Inflammatory macrophage (primary cell): ENCODE measurements at places on chromosomes 12 and 14.

DNA sequence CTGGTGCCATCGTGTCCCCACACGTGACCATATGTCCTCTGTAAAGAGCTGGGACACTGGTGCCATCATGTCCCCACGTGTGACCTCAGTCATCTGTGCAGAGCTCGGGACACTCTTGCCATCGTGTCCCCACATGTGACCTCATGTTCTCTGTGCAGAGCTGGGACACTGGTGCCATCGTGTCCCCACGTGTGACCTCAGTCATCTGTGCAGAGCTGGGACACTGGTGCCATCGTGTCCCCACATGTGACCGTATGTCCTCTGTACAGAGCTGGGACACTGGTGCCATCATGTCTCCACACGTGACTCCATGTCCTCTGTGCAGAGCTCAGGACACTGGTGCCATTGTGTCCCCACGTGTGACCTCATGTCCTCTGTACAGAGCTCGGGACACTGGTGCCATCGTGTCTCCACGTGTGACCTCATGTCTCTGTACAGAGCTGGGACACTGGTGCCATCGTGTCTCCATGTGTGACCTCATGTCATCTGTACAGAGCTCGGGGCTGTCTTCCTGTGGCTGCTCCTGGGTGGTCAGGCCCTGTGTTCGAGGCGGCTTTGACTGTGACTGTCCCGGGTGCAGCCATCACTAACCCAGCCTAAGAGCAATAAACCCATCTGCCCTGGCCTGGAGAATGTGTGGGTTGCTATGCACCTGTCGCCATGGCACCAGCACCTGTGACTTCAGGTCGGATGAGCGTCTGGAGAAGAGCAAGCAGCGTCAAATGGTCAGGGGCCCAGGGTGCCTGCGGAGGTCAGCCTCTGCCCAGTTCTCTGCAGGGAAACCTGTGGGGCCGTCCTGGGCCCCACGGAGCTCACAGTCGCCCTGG, 334.4 kb downstream of the ADGRD1 start:
- DNase-seq = no peak

DNA sequence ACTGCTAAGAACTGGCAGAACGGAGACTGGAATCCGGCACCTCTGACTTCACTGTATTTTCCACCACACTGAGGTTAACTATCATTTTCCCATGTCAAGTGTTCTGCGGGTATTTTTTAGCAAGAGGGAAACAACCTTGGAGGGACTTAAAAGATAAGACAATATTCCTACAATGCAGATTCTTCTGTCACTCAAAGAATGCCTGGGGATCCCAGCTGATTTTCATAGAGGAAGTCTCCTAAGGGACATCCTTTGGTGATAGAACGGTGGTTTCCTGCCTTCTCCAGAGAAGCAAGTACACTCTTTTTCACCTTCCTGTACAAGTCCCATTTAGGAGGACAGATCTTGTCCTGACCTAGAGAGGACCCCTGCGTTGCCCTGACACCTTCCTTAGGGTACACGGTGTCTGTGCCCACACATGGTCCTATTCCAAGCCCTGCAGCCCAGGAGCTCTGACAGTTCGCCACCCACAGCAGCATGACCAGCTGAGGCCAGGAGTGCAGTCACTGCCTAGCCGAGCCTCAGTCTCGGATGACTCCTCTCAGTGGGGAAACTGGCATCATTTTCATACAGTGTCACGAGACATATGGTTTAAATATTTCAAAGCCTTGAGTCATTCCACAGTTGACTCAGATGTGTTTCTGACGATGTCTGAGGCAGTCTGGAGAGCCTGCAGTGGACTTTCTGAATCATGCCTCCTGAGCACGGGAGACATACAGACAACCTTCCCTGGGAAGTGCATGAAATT, 181.3 kb upstream of the FKBP4 start:
- DNase-seq = peak; percentile 83

- DNase-seq = no peak
These were observed 35.7 kb downstream of the DNM1L start for GRCh38 chr12:32714772-32715171.

DNA sequence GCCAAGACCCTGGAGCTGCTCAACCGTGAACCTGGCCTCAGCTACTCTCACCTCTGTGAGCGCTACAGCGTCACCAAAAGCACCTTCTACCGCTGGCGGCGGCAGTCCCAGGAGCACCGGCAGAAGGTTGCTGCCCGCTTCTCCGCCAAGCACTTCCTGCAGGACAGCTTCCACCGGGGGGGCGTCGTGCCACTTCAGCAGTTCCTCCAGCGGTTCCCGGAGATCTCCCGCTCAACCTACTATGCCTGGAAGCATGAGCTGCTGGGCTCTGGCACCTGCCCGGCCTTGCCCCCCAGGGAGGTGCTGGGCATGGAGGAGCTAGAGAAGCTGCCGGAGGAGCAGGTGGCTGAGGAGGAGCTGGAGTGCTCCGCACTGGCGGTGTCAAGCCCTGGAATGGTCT, 9.3 kb downstream of the VRTN start:
- DNase-seq = no peak

GRCh38 chr12:39572551-39572950, 47.1 kb downstream of the ABCD2 start:
- no peak for DNase-seq

DNA sequence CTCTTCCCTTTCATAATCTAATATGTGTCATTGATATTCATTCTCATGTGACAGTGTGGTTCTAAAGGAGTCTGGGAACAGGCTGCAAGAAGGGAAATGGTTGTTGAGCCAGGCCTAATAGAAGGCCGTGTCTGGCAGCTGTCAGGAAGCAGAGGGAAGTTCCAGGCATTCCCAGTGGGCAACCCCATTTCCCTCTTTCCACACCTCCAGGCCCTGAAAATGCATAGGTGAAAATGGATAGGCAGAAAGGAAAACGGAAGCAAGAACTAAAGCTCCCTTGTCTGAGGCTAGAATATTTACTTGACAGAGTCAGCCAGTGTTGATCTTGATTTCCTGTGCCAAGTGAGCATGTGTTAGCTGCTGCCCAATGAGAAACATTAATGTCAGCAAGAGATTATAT, 97.7 kb downstream of the PPM1A start:
- DNase-seq = no peak

- DNase-seq = peak; percentile 86
These were observed 8.2 kb upstream of the LGALS3 start for GRCh38 chr14:55120571-55121495.

- no peak for DNase-seq
These were observed 8.0 kb upstream of the ANKRD9 start for GRCh38 chr14:102517392-102518062.

GRCh38 chr14:32947792-32948191, 9.1 kb downstream of the NPAS3 start:
- DNase-seq = no peak

DNA sequence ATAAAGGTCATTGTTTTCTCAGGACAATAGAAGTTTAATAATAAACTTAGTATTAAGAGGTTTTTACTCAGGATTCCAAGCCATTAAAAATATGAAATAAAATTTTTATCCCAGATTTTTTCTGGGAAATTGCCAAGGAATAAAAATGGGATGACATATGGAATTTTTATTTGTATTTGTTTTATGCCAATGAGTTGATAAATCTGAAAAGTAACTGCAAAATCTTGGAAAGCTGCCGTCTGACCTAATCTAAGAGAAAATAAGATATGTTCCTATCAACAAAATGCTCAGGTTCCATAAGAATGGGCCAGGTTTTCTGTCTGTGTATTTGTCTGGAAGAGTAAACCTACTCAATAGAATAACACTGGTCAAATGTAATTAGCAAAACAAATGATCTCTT, 22.2 kb upstream of the KERA start:
- DNase-seq = no peak

DNA sequence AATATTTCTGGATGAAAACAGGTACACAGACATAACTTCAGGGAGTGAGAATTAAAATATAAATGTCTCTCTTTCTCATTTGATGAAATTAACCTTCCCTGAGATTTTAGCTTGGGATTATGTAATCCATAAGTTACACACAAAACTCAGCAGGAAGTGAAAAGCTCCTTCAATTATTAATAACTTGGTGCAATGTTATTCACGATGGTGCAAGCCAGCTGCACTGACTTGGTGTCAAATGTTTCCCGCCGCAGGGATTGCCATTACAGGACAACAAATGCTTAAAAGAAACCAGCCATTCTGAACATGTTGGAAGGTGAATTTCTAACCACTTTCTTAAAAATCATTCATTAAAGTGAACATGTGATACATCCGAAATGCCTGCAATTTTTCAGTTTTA, 250.4 kb downstream of the FOXN3 start:
- DNase-seq = peak; percentile 45

DNA sequence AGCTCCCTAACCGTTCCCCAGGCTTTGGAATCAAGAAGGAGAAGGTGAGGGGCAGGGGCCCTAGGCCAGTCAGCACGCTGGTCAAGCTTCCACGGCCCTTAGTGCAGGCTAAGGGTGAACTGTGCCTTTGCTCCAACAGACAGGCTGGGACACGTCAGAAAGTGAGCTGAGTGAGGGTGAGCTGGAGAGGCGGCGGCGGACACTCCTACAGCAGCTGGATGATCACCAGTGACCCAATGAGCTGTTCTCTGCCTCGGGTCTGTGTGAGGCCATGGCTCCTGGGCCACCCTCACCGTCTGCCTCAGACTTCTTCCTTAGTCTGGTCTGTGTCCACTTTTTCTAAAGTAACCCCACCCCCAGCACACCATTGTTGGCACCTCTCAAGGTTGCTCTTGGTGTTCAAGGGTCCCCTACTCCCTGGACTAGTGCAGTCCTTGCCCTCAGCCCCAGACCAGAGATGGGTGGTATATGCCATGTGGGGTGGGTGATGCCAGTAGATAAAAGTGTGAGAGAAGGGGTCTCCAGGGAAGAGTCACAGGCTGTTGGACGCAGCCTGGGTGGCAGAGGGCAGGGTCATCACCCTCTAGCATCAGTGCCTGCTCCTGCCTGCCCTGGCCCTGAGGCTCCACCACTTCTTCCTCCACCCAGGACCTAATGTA, 20.7 kb downstream of the PRPF40B start:
- no peak for DNase-seq

DNA sequence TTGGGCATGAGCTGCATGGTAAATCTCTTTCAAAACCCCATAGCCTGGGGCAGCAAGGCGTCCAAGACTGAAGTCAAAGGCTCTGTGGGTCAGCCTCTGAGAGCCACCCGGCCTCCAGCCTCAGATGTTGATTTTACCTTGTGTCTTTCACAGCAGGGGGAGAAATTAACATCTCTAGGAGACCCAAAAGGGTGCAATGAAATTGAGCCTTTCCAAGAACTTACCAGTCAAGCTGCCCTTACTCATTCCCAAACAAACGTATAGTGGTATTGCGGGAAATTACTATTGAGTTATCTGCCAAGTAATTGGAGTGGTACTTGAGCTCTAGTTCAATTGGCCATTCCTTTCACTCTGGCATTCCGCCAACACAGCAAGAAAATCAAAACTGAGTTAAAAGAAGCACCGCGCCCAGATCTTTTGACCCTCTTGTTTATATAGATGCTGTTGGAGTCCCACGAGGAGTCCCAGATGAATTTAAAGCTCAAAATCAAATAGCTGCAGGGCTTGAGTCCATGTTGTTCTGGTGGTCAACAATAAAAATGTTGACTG, 380.7 kb upstream of the SYT1 start:
- DNase-seq = no peak

DNA sequence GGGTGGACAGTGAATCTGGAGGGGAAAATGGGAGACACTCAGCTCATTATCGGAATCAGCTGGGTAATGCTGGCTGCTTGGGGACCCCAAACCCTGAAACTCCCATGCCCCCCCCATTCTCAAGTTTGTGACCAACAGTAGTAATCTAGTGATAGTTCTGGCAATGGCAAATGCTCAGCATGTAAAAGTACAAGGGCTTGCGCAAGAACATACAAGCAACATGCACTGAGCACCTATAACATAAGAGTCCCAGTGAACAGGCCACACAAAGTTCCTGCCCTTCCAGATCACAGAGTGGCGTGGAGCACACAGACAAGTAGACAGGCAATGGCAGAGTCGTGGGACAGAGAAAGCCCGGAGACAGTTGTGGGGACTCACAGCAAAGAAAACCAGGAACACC, 407.9 kb downstream of the MED13L start:
- no peak for DNase-seq

DNA sequence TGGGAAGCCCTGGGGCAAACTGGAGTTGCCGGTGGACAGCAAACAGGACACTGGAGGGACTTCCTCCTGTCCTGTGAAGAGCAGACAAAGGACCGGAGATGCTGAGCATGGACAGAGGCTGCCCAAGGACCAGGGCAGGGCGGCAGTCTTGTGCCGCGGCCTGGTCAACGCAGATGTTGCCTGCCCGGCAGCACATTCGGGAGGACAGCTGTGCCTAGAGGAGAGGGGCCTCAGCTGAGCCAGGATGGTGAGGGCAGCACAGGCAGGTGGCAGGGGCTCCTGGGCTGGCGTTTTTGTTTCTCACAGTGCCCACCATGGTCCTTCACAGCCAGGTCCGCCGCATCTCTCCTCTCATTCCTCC, 13.3 kb downstream of the ANKRD9 start:
- no peak for DNase-seq

GRCh38 chr14:66974397-66975025, 214.7 kb upstream of the GARIN2 start:
- no peak for DNase-seq

- DNase-seq = no peak
These were observed 105.1 kb downstream of the PRIMA1 start for GRCh38 chr14:93683226-93683625.

GRCh38 chr14:98959958-98960616, 311.9 kb downstream of the BCL11B start:
- no peak for DNase-seq

- no peak for DNase-seq
These were observed 2.9 kb downstream of the DUSP16 start for GRCh38 chr12:12559719-12560296.

- no peak for DNase-seq
These were observed 2.6 kb downstream of the BMP4 start for GRCh38 chr14:53953828-53954550.
